ENCODE measurements at places on chromosomes 2 and 18.

DNA sequence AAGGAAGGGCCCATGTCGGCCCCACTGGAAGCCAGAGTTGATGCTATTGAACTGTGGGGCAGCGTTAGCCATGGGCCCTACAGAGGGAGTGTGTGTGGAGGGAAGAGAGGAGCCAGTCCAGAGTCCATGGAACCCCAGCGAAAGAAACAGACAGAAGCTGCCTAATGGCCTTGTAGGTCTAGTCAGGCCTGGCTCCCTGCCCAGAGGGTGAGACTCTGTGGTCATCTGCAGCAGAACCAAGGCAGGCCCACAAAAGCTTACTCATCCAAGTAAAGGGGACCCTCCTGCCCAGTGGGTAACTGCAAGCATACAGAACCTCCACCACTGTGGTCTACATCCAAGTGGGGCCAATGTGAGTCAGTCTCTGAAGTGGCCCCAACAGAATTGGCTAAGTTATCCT lies 439.8 kb downstream of the TGIF1 start:
- no peak for DNase-seq

DNA sequence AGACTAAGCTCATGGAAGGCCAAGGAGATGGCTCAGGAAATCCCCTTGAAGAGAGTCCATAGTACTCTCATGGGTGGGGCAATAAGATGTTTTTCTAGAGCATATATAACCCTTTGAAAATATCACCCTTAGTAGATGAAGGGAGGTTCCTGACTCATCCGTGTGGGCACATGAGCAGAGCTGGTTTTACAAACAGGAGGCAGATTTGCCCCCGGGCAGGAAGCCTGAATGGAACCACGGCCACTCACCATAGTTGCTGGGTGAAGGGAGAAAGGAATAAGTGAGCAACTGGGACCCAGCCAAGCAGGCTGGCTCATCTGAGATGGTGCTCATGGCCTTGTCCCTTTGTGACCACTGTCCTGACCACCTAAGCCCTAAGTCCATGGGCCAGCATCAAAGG lies 29.0 kb upstream of the MAPRE3 start:
- DNase-seq, result no peak

DNA sequence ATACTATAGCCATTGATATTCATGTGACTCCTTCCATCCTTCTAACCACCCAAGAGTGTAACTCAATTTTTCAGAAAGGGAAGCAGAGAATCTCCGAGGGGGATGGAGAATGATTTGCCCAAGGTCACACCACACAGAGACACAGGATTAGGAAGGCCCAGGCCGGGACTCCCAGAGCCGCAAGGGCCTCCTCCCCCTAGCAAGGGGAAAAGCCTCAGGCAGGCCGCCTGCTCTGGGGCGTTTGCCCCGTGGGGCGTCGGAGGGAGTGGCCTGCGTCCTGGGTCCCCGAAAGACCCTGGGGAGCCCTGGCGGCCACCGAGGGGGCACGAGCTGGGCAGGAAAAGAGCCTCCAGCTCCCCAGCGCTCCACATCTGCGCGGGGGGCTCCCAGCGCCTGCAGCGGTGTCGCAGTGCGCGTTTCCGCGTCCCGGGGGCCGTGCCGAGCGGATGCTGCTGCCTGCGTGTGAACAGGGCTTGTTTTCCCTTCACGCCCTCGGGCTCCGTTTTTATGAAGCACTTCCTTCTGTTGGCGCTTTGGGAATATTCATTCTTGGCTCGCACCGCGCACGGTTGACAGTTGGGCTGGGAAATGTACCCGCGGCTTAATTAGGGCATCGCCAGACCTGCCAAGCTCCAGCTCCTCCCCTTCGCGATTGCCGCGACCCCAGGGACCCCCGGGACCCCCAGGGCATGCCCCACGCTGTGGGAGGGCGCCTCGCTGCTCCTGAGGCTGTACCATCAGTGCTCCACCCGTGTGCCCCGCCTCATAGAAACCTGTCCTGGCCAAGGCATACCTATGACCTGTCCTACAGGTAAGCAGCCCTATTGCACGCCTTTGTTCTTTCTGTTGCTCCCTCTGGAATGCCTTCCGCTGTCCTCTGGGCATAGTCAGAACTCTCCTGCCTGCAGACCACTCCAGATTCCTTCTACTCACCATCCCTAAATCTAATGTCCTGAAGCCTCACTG lies 158.9 kb upstream of the GLI2 start:
- DNase-seq, result no peak

DNA sequence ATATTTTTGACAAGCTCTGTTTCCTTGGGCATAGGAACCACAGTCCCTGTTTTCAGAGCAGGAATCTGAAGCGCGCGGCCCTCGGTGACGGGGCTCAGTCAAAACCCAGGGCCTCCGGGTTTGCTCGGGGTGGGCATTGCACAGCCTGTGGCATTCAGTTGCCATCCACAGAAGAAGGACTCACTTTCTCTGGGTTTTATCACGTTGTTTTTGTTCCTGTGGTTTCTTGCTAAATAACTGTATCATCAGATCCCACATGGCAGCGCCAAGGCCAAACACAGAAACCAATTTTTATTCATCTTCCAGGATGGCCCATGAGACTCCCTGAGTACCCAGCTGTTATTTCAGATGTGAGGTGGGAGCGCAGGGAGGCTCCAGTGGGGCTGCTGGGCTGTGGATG lies 35.6 kb downstream of the SGPP2 start:
- no peak for DNase-seq

DNA sequence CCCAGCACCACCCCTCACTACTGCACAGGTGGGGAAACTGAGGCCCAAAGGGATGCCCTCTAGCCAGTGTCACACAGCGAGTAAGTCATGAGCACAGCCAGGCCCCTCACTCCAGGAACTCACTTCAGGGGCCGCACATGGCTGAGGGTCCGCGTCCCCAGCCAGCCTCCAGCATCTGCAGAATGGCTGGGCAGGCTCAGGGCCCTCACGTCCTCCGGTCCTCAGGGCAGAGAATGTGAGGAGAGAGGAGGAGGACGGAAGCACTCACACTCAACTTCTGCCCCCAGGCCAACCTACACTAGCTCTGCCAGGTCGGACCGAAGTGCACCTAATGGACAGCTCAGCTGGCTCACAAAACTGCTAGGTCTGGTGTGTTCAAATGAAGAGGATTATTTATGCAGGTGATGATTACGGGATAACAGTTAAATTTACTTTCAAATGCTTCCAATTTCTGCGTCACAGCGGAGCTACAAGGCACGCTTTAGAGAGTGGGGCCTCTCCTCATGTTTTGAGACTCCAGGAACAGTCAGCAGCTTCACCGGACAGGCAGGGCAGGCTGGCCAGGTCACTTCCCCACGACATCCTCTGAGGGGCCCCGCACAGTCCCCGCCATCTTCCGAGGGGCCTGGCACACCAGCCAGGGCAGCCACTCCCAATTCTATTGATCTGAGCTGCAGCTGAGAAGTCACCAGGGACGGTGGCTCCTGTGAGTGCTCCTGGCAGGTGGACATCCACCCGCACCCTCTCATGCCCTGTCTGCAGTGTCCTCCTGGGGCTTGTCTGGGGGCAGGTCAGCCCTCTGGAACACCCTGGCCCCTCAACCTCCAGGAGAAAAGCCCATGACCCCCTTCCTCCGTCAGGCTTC lies 26.5 kb downstream of the KIF1A start:
- no peak for DNase-seq

- no peak for DNase-seq
Observed at GRCh38 chr18:28065031-28065792, 111.7 kb downstream of the CDH2 start.

DNA sequence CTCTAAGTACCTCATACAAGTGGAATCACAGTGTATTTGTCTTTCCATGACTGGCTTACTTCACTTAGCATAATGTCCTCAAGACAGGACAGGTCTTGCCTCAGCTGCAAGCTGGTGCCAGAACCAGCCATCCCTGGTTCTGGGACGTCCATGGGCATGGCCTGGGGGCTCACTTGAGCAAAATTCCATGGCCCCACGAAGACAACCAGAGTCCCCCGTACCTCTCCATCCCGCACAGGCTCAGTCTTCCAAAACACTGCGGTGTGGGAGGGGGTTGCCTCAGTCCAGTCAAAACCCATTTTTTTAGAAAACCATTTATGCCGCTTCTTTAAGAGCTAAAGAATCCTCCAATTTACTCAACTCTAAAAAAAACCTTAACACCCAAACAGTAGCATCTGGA lies 21.7 kb upstream of the CABLES1 start:
- DNase-seq, result no peak

GRCh38 chr18:47163241-47163640 lies 12.9 kb downstream of the IER3IP1 start:
- no peak for DNase-seq

- no peak for DNase-seq
Observed at GRCh38 chr2:120539937-120540718, 194.2 kb downstream of the INHBB start.

DNA sequence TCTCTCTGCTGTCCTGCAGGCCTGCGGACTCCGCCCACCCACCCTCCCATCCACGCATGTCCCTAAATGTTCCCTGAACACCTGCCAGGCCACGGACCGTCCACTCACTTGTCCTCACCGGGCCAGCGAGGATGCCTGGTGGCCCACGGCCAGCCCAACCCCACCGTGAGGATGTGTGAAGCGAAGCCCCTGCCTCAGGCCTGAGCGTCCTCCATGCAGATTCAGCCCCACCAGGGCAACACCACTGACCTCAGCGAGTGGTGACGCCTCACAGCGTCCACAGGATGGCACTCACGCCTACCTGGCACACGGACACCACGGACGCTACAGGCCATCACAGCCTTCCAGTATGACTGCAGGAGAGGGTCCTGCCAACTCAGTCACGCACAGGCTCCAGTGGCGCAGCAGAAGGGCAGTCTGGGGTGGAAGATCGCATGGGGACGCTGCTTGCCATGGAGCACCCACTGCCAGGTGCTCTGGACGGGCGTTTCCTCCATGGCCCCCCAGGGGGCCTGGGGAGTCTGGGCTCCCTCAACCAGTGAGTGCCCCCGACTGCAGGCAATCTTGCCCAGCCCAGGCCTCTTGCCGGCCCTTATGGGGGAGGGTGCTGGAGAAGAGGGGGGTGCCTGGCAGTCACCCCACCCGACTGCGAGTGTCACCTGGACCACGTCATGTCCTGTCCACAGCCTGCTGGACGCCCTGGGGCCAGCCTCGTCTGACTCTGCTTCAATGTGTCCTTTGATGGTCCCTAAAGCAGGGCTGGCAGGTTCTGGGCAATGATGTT lies 25.4 kb downstream of the HDAC4 start:
- DNase-seq, result no peak

- no peak for DNase-seq
Observed at GRCh38 chr2:58350484-58350883, 109.4 kb upstream of the FANCL start.

- DNase-seq, result no peak
Observed at GRCh38 chr18:50719471-50720324, 100.1 kb downstream of the MRO start.

DNA sequence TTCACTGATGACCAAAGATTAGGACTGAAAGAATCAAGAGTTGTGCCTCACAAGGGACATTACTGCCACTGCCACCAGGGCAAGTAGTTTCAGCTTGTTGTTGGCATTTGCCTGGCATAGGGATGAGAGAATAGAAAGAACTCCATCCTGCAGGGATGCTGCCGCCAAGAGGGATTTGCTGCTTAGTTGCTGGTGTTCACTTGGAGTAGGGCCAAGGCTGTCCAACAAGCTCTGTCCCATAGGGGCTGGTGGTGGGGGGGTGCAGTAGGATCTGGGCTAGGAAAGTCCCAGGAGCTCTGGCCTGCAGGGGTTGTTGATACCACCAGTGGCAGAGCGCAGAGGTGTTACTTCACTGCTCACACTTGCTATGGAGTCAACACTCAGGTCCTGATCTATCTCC lies 84.9 kb upstream of the MGAT4A start:
- DNase-seq, result no peak

GRCh38 chr2:109247812-109248211 lies 118.8 kb downstream of the SH3RF3 start:
- no peak for DNase-seq

GRCh38 chr18:70322928-70323327 lies 34.1 kb downstream of the SOCS6 start:
- DNase-seq, result no peak

- no peak for DNase-seq
Observed at GRCh38 chr2:218262237-218262600, 1.4 kb downstream of the GPBAR1 start.

DNA sequence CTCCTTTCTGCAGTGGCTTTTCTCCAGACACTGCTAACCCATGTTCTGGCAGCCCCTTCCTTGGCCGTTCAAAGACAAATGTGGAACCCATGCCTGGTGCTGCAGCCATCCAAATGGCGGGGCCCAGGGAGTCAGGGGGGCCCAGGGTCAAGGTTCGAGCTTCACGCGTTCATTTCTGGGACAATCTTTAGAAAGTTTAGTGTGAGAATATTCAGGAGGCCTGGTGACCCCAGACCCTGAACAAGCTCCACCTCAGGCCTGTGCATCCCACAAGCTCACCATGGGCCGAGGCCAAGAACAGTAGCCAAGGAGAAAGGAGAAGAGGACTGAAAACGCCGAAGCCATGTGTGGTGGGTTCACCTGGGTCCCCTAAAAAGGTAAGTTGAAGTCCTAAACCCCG lies 54.4 kb downstream of the ANKMY1 start:
- DNase-seq, result no peak

DNA sequence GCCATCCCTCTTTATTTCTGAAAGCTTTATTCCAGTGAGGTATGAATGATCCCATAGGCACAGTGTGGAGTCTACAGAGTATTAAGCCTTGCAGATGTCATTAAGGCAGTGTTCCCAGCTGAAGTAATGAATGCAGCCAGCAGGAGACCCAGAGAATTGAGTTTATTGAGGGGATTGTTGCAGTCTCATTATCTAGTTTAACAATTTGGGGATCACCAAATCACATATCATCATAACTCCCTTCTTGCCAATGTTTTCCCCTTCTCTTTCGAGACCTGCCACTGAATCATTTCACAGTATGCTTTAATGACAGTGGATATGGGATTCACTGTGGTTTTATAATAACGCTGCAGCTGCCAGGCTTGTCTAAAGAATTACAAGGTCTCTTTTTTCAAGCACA lies 249.3 kb upstream of the FSHR start:
- no peak for DNase-seq

DNA sequence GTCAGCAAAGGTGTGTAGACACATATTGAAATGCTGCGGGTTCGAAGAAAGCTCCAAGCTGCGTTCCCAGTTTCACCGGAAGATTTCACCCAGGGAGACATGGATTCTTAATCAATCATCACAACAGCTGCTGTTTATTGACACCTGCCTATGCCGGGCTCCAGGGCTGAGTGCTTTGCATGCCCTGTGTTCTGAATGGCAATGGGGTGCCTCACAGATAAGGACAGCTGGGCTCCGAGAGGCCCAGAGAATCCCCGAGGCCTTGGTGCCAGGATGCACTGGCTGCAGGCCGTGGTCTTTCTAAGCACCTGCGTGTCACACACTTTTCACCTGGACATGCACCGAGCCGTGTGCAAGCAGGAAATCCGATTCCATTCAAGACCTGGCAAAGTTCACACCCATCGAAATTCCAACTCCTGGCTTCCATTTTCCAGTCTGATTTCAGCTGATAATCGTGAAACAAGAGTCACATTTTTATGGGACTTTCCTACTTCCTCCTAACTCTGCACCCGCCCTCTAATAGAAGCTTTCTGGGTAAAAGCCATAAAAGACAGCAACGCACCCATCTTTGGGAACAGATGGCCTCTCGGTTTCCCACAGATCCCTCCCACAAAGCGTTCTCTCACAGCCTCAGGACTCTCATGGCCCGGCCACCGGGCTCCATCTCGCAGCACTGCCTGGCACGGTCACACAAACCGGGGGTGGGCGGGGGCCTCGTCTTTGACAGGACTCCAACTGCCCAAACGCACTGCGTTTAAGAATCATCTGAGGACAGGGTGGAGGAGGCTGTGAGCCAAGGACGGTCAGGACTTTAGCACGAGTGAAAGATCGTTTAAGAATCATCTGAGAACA lies 245.6 kb upstream of the SALL3 start:
- DNase-seq, result no peak

GRCh38 chr2:214038186-214038585 lies 372.7 kb upstream of the VWC2L start:
- no peak for DNase-seq
